Progenitor cell of endocrine pancreas (in vitro differentiated cells): ENCODE measurements at places on chromosomes 1 and 21. TPM values are rescaled to one million over a fixed set of nuclear protein-coding genes. Genes with fewer than 3 reads are reported as not detected.

DNA sequence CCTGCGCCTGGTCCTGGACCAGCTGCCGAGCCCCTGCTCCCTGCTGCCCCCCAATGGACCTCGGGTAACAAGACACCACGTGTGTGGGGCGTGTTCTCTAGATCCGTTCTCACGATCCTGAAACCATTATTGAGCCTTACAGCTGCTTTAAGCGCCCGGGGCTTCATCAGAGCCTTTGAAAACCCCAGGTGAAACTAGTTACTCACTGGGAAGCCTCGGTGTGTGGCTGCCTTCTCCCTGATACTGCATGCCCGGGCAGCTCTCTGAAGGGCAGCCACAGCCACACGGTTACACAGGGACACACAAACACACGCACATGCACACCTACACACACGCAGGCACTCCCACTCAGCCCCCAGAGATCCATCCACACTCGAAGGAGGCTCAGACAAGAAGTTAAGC, 5.3 kb downstream of the HES2 start:
- H3K36me3 ChIP-seq: no peaks in the 10 kb centered on the region
- DNase-seq: no peak
- no peak overlapping the region for H3K27ac ChIP-seq
- no peak overlapping the region for H3K4me3 ChIP-seq

The PEAR1 gene
- 0.20 TPM in 1 of 2 replicates, not detected in the other for total RNA-seq

DNA sequence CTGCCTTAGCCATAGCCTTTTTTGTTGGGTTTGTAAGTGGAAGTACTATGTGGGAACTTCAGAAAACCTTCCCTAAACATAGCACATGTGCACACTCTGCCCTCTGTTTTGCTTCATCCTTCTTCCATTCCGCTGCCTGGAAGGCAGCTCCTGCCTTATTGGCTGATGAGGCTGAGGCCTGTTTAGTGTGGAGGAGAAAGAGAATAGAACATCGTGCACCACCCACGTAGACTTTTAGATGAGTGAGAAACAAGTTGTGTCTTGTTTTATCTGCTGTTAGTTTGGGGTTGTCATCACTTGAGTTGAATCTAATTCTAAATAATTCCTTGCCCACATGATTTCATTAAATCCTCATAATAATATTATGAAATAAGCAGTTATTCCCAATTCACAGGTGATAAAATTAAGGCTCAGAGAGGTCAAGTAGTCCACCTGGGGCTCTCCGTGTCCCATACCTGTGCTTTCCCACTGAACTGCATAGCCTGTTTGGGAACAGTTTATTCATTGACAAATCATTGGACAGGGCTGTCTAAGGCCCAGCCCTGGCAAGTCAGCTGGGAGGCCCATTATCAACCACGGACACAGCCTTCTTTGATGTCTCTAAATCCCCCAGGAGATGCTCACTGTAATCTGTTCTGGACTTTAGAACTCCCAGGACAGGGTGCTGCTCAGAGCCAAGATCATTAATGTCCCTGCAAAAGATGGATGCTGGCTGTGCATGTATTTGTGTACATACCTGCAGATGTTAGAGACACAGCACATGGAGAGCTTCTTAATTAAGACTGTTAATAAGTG, 93.0 kb downstream of the ABCA4 start:
- no peaks in the 10 kb centered on the region for H3K36me3 ChIP-seq
- H3K4me1 ChIP-seq: no peaks in the 10 kb centered on the region
- H3K27me3 ChIP-seq: peaks cover 19% of the 10 kb centered on the region
- no peak overlapping the region for H3K27ac ChIP-seq

The RNPEP gene
- 54.7 and 59.5 TPM in 2 replicates for total RNA-seq

DNA sequence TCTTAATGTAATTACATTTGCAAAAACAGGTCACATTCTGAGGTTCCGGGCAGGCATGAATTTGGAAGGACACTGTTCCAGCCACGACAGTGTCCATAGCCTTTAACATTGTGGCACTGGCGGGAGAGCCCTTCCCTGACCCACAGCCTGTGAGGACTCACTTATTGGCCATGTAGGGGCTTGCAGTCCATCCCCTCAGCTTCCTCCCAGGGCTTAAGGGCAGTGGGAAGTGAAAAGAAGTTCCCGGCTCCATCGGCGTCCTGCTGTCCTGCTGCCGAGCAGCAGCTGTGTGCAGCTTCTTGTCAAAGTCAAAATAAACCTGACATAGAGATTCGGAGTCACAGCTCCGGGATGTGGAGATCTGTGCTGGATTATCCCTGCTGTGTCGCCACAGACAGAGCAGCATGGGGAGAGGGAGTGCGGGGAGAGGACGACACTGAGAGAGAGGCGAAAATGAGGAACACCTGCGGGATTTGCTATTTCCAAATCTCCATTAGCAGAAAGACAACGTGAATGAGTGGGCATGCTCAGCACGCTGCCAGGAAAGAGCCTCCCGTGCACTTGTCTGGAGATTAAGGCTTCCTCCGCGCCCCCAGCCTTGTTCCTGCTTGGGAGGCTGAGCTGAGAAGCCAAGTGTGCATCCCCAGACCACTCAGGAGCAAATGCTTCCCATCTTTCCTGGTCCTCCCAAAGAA, 260.3 kb downstream of the ASTN1 start:
- no peaks in the 10 kb centered on the region for H3K36me3 ChIP-seq
- no peak for DNase-seq
- H3K27me3 ChIP-seq: peaks cover 64% of the 10 kb centered on the region
- no peak overlapping the region for H3K4me3 ChIP-seq
- H3K4me1 ChIP-seq: peaks cover 1% of the 10 kb centered on the region
- no peak overlapping the region for H3K27ac ChIP-seq

- DNase-seq: no peak
- H3K4me1 ChIP-seq: no peaks in the 10 kb centered on the region
- no peaks in the 10 kb centered on the region for H3K36me3 ChIP-seq
- H3K27me3 ChIP-seq: no peaks in the 10 kb centered on the region
- no peak overlapping the region for H3K4me3 ChIP-seq
Measured at GRCh38 chr1:113178106-113178505, 105.1 kb downstream of the LRIG2 start.
